ENCODE measurements at places on chromosomes 5 and 9. TPM values are rescaled to one million over a fixed set of nuclear protein-coding genes. Genes with fewer than 3 reads are reported as not detected.

DNA sequence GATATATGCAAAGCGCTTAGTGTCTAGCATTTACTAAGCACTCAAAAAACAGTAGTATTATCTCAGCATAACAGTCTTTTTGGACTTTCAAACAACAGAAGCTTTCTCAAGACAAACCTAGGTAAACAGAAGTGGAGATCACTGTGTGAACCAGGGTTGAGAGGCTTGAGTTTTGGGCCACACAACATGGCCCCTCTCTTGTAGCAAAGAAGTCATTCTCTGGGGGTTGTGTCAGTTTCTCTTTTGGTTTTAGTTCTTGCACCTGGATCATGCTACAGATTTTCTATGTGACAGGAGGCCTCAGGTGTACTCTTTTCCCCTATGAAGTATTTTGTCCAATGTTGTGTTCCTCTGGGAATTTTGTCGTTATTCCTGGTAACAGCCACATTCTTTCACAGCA, 30.0 kb downstream of the INSYN2B start:
- DNase-seq = no peak

DNA sequence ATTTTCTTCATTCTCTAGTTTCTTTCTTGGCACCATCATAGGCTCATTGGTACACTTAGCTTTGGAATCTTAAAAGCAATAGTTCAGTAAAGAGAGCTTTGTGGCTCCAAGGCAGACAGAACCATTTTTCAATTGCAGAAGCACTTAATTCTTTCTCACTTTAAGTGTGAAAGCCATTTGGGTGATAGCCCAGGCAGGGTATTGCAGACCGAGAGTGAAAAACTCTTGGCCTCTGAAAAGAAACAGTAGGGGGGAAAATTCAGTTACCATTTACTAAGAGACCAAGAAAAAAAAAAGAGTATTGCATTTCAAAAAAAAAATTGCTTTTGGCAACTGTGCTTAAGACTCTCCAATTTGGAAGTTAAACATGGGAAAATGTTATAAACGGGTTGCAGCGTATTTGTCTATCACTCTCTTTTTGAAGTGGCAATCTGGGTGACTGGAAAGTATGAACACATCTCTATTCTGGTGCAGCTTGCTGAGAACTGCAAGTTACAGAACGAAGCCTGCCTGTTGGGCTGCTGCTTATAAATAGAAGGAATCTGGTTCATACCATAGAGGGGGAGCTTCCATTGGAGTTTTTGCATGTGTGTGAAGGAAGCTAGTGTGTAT, 170.5 kb downstream of the TLE4 start:
- no peak for DNase-seq

DNA sequence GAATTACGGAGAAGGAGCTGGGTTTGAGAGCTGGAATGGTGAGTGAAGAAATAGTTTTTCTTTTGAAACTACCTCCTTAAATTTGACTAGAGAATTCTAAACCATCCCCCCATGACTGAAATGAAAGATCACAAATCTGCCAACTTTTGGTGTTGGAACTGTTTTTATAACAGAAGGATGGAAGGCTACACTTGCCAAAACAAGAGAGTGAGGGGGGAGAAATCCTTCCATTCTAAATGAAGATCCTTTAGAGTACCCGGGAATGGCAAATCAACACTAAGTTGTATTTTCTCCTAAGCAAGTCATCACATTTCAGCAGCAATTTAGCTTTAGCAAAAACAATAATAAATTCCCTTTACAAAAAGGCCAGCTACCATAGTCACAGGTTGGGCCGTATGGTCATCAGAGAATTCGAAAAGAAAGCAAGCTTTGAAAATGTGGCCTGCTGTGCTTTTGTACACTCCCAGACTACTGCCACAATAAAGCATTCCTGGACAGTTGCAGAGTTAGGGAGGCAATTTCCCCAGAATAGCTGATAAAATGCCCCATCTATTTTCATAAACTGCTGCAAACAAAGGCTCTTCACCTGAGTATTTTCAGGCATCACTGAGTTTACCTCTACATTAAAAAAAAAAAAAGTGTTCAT, 25.0 kb upstream of the FREM1 start:
- DNase-seq = no peak

- DNase-seq = no peak
Observed at GRCh38 chr9:113183956-113184488, 33.2 kb downstream of the SLC31A2 start.

- no peak for DNase-seq
Observed at GRCh38 chr5:165224366-165225045, 1719.1 kb downstream of the MAT2B start.

DNA sequence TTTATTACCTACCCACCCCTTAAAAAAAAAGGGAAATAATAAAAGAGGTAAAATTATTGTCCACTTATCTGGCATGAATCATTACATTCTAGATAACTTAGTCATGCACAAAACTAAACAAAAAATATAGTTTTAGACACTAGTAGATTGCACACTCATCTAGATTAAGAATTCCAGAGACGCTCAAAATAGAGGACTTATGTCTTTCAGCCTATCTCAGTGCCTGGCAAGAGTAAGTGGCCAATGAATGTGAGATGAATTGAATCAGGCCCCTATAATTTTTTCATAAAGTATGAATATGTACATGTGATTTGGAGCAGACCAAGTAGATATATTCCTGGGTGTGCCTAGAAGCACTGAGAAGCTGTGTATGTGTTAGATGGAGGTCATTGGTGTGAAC, 2.0 kb upstream of the RXFP3 start:
- DNase-seq = no peak

DNA sequence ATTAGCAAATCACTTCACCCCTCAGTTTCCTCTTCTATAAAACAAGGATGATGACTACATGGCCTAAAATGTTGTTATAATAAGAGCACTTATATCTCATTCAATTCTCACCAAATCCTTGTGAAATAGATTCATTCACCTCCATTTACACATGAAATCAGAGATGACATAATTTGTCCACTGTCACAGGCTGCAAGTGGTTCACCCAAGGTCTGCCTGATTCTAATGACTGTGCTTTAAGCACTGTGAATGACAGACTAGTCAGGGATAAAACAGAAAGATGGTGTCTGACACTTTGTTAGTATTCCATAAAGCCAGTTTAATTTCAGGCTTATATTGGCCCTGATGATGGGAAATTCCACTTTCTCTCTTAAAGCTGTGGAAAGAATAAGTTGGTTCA, 209.5 kb downstream of the MAPKAP1 start:
- DNase-seq = no peak

DNA sequence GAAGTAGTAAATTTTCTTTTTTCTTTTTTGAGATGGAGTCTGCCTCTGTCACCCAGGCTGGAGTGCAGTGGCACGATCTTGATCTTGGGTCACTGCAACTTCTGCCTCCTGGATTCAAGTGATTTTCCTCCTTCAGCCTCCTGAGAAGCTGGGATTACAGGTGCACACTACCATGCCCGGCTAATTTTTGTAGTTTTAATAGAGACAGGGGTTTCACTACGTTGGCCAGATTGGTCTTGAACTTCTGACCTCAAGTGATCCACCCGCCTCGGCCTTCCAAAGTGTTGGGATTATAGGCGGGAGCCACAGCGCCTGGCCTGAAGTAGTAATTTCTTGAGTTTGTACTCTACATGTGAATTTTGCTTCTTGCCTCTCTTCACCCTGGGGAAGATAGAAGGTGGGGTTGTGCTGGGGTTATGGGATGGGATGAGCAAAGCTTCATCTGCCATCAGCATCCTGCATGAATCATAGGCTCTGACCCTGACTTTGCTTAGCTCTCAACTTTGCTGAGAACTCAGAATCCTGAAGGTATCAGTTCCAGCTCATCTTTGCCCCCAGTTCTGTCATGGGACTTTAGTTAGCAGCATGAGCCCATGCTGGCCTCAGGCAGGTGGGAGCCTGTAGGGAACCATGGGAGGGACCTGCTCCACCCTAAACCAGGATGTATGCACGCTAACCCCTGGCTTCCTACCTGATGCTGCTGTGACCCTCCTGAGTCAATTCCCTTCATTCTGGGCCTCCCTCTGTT, 9.3 kb upstream of the CCL21 start:
- DNase-seq = no peak

The ANKRD31 gene
- total RNA-seq = 0.94 TPM

- no peak for DNase-seq
Observed at GRCh38 chr9:18989865-18990264, 43.1 kb downstream of the SAXO1 start.

DNA sequence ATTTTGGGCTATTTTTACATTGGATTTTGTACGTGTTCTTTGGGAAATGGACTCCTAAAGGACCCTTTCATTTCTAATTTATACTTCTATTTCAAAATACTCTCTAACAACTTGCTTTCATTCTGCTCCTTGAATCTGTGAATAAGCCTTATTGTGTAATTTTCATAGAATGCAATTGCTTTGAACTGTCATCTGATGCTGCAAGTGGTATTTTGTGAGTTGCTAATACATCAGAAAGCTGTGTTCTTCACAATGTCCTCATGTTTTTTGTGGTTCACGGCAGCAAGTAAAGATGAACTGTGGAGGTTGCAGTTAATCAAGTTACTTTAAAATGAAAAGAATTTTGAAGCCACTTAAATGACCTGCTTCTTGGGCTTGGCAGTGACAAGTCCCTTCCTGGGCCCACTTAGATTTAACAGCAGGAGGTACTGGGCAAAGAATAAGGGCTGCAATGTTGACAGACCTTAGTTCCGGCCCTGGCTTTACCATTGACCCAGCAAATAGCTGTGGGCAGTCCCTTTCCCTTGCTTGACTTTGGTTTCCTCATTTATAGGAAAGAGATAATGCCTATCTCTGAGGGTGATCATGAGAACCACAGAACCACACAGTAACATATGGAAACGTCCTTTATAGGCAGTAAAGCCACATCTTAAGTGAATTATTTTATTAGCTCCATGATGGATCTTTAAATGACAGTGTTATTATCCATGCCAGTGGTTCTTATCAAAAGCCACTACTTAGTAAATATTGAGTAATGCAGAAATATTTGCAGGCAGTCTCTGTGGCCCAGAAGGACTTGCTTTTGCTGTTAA, 54.8 kb downstream of the IQGAP2 start:
- no peak for DNase-seq

DNA sequence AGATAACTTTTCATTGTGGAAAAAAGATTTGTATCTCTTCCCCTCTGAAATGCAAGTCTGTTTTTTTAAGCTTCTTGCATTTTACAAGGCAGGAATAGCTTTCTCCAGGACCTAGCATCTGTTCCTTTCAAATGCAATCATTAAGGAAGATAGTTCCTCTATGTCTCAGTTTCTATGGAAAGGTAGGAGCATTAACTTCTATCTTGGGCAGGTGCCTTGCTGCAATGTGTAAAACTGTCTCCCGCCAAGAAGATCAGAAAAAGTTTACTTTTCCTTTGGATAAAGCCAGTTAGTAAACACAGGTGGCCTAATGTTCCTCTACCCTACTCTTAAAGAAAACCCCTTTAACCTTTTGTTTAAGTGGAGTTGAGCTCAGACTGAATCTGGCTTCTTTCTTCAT, 560.6 kb upstream of the CYLC2 start:
- no peak for DNase-seq

The CD274 gene
- 12.2 TPM for total RNA-seq

GRCh38 chr5:96259151-96259772, 173.8 kb downstream of the PCSK1 start:
- DNase-seq = no peak

The SH3GL2 gene
- not detected for total RNA-seq

DNA sequence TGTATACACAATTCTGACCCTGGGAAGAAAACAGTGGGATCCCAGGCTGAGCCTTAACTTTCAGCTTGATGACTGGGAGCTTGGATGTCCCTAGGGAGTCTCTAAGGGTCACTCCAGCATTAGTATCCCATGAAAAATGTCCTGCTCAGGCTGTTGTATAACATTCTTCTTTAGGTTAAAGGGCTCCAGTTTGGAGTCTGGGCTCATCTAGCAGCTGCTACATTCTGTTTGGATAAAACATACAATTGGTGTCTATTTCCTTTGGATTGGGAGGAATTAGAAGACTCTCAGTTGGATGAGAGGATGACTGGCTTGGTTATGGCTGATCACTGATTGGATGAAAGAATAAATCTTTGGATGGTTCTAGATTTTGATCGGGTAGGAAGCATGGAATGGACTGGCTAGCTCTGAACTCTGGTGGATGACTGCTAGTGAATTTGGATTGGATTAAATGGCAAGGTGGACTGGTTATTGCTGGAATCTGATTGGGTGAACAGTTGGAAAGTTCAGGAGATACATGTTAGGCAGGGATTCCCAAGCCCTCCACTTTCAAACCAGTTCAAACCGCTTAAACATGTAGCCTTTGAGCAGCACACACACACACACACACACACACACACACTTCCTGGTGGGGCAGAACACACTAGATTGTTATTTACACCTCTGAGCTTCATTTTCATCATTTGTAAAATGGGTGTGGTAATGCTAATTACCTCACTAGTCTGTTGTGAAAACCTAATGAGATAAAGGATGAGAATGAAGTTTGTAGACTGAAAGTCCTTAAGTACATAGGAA, 7.1 kb upstream of the MYOZ3 start:
- no peak for DNase-seq

GRCh38 chr9:11107196-11107595, 494.4 kb upstream of the PTPRD start:
- DNase-seq = no peak

DNA sequence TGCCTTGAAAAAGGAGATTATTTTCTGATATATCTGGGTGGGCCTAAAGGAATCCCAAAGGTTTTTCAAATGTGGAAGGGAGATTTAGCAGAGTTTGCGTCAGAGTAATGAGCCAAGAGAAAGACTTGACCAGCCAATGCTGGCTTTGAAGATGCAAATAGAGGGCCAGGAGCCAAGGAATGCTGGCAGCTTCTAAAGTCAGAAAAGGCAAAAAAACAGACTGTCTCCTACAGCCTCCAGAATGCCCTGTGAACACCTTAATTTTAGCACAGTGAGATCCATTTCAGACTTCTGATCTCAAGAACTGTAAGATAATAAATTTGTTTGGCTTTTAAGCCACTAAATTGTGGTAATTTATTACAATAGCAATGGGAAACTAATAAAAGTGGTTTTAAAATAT, 122.6 kb upstream of the FREM1 start:
- no peak for DNase-seq

The BTNL9 gene
- not detected for total RNA-seq

The SLCO4C1 gene
- total RNA-seq = 0.45 TPM

DNA sequence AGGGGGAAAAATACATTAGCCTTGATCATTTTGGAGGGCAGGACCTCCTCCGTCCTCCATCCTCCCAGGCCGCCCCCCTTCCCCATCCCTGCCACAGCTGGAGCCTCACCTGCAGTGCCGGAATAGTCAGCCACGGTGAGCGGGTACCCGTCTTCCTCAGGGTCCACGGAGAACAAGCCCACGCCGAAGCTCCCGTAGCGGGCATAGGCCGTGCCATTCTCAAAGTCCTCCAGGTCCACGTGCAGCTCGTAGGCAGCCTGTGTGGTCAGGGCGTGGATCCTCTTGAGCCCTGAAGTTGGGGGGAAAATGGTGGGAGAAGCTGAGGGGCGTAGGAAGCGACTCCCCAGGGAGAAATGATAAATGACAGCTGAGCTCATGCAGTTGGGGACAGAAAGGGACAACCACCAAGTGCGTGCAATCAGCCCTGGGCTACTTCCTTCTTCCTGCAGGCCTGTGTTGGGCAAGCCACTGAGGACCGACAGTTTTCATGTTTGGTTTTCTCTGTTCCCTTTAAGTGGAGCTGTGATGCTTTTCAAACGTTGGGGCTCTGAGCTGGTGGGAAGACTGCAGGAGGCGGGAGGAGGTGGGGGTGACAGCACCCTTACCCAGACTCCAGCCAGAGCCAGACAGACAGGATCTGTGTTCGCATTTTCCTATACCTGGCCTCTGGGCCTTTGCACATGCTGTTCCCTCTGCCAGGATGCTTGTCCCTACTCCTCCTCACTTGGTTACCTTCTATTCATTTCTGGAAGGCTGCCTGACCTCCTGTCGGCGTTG, 8.7 kb upstream of the QRFP start:
- DNase-seq = no peak

The PALM2AKAP2 gene
- not detected for total RNA-seq

- DNase-seq = no peak
Observed at GRCh38 chr5:171433982-171434676, 14.7 kb downstream of the FGF18 start.

The KCNT1 gene
- total RNA-seq = not detected

The ALDH1A1 gene
- not detected for total RNA-seq

All from activated CD8-positive, alpha-beta T cell treated with anti-CD3 and anti-CD28 coated beads for 36 hours (primary cell).